ENCODE measurements at places on chromosomes 2 and 18.

DNA sequence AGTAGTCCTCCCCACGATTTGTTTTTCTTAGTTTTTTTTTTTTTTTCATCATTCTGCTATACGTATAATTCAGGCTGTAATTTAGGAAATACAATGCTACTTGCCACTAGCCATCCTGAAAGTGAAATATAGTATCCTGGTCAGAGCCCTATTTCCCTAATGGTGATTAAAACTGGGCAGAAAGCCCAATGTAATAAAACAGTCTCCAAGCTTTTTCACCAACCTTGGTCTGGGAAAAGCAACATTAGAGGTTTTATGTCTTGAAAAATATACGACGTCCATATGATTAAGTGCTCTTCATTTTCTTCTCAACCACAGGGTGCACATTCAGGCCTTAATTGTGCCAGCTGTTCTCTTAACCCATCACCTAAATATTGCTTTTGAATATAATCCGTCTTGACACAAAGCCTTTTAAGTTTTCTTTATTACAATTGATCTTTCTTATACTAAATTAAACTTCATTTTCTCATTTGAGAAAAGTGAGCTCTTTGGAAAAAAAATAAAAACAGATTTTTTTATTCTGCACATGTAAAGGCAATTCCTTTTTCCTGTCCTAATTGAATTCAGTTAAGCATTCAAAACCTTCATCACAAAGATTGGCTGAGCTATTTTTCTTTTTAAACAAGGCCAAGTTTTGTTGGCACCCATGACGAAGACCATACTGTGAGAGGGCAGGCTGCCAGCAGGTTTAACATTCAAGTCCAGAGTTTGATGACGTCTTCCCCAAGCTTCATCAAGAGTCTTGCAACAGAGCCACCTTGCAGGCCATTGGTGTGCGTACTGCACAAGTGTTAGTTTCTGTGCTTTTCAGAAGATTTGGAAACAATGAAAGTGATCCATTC lies 52.7 kb downstream of the MAP2 start:
- DNase-seq: no peak

GRCh38 chr2:62570861-62571698 lies 65.1 kb upstream of the TMEM17 start:
- DNase-seq: no peak

DNA sequence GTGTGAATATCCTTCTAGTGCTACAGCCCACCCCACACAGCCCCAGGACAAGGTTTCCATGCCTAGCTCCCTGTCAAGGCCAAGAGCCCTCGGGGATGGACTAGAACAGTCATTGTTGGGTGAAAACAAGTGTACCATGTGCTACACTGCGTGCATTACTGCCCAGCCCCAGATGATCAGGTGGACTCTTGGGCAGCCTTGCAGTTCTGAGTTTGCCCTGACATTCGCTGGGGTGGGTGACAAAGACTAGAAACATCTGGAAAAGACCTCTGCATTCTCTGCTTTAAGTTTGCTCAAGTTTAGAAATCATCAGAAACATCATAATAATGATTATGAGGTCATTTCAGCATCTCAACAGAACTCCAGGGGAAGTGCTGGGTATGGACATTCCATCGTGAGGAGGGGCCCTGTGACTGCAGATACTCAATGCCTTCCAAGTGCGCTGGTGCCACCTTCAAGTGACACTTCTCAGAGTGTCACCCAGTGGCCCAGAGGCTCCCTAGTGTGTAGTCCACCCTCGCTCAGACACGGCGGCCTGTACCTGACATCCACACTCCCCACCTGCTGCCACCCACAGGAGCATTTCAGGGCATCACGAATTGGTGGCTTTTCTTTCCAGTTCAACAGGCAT lies 5.3 kb upstream of the PXDN start:
- no peak for DNase-seq

DNA sequence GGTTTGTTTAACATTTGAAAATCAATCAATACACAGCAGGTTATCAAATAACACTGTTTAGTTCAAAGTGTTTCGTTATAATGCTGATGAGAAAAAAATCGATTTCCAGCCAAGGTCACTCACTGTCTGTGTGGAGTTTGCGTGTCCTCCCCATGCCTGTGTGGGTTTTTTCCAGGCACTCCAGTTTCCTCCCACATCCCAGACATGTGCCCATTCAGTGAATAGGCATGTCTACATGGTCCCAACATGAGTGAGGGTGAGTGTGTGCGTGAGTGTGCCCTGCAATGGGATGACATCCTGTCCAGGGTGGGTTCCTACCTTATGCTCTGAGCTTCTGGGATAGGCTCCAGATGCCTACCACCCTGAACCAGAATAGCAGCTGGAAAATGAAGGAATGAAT lies 8.7 kb upstream of the GKN2 start:
- DNase-seq: no peak

DNA sequence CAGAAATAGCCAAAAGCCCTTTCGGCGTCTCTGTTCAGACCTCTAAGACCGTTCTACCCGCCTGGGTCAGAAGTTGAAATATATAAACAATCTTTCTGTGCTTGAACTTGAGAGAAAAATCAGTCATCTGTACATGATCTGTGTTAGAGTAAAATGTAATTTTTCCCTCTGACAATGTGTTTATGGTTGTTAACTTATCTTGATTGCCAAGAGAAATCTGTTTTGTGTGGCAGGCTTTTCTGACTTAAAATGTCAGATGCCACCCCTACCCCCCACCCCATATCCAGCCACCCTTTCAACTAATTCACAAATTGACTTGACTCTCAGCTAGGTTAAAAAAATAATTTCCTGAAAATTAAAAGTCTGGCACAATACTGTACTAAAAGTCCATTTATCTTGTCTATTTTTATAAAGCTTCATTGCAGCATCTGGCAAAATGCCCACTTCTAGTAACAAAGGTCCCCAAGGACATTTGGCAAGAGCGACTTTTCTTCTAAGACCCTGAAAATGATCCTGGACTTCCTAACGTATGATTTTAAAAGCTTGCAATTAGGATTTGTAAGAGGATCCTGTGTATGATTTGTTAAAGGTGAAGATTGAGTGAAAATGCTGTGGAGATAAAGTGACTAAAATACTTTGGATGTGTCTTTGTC lies 304.2 kb downstream of the EPHA4 start:
- no peak for DNase-seq

GRCh38 chr2:211957799-211958198 lies 580.8 kb downstream of the ERBB4 start:
- no peak for DNase-seq

DNA sequence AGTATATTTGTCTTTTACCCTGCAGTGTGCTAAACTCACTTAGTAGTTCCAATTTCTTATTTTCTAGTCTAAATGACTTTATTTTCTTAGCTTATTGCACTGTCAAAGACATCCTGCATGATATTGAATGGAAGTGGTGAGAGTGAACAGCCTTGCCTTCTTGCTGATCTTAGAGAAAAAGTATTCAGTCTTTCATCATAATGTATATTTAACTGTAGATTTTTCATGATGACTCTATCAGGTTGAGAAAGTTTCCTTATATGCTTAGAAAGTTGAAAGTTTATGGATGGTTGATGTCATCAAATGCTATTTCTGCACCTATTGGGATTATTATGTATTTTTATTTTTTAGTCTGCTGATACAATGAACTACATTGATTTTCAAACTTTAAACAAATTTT lies 21.3 kb upstream of the COL3A1 start:
- DNase-seq: no peak

DNA sequence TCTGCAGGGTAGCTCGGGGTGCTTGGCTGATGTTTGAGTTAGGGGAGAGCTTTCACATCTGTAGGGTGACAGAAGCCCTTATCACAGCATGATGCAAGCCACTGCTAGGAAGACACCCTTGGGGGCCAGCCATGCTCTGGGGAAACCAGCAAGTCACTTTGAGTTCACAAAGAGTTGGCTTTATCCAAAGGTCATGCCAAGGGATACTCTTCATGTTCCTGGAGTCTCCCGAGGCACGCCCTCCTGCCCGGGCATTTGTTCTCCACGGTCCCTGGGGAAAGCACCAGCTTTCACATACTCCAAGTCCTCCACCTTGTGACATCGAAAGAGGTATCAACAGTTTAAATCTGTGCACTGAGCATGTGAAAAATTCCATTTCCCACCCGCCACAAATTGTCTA lies 227.7 kb downstream of the VAPA start:
- no peak for DNase-seq

GRCh38 chr2:240319221-240319854 lies 116.1 kb upstream of the GPC1 start:
- no peak for DNase-seq

DNA sequence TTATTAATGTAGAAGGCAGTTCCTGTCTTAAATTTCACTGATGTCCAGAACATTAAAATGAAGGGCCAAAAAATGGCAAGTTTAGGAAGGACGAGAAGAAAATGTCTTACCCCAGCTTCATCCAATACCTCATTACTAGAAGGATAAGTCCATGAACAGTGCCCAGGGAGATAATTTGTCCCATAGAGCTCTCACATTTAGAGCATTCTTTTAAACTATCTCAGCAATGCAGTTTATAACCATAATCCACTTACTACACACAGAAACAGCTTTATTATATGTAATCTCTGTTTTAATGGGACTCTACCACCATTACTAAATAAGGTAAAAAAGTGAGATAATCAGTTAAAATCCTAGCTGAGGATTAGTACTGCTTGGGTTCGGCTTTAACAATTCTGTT lies 142.5 kb downstream of the PARD3B start:
- no peak for DNase-seq

- DNase-seq: no peak
Measured at GRCh38 chr18:37654034-37654433, 88.4 kb upstream of the CELF4 start.

Measured in stimulated activated CD4-positive, alpha-beta T cell treated with anti-CD3 and anti-CD28 coated beads, Interleukin-1b, Interleukin-23, amount 100 ng/mL, for 1 hour (primary cell).